Activated CD4-positive, CD25-positive, alpha-beta regulatory T cell treated with anti-CD3 and anti-CD28 coated beads, Interleukin-2, amount 50 U/mL, for 72 hours (primary cell): ENCODE measurements at places on chromosomes 2 and 18.

GRCh38 chr2:219447242-219448098 lies 12.8 kb downstream of the SPEG start:
- no peak for DNase-seq

DNA sequence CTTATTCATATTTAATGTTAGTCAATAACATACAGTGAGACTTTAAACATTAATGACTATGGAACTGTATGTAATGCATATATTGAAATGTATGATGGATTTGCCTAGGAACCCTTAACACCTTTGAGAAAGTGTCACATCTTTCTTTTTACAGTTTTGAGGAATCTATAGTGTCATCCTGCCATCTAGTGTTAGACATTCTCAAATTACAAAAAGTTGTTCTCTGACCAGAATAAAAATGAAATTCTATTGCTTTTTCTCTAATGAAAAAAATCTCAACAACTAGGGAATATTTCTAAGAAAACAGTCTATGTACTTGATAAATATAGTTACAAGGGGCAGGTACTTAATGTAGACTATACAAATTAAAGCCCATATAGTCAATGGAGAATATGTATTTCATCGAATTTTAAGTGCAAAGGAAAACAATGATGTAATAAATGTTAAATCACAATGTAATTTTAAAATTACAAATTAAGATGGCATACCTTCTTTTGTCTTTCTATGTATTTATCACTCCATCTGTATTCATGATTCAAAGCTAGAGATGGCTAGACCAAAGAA lies 5.1 kb upstream of the CALCRL start:
- no peak for DNase-seq

DNA sequence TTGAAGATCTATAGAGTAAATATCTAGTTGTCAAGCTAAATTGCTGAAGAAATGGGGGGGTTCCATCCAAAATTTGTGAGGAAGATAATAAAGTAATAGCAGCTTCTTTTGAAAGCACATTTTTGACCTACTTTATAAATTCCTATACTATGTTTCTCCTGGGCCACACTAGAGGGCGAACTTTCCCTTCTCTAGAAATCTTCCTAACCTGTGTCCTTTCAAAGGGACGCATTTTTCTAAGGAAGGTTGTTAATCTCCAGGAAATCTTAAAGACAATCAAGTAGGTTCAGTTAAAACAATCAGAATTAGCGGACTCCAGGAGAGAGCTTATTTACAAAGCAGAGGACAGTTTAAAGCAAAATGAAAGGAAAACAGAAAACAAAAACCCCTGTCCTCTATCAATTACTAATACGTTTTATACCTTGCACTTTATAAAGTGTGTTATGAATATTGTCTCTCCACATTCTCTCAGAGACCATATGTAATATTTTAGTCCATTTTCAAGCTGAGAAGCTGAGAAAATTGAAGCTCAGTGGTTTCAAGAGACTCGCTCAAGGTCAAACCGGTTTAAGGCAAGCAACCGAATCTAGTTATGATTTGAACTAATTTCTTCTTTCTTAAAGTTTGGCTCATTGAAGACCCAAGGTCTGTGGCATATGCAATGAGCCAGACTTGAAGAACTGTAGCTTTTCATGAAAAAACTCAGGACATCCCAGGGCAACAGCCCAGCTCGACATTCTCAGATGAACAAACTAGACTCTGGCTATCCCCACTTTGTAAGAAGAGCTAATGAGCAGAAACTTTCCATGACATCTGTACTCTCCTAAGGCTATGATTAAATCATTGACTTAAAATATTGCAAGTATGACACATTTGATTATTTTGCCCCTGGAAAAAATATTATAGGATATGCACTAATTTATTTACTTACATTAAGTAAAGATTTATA lies 273.6 kb downstream of the PAX3 start:
- DNase-seq, result no peak

DNA sequence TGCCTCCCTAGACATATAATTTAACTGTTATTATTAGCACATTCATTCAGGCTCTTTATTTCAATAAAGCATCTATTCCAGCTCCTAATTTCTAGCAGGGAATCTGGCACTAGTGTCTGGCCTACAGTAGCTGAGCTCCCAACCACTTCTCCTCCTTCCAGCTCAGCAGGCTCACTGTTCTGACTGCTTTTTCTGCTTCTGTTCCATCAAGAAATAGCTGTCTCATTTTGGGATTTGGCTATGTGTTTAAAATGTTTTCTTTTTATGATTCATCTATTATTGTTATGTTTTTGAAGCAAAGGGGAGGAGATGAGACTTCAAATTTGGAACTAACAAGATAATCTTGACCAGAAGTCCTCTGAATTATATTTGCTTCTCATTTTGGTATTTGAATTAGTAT lies 172.7 kb upstream of the SMAD7 start:
- no peak for DNase-seq

DNA sequence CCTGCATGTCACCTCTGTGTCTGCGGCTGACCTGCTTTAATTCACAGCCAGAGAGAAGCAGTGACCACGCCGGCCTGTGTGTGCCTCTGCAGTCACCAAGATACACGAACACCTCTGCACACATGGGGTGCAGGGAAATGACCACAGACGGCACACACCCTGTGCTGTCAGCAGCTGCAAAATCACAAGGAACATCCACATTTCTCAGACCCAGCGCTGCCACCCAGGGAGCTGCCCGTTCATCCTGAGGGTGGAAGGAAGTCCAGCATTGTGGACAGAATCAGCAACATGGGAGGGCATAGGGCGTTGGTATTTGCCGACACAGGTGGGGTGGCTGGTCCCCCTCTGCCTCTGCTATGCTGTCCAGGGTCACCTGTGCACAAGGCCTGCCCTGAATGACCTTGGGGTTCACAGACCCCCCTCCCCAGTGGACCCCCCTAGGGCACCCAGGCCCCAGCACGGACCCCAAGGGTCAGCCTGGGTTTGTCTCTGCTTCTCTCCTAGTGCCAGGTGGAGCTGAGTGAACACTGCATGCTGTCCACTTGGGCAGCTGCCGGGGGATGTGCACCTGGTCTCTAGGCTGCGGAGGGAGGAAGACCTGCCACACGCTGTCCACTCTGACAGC lies 107.4 kb downstream of the PXDN start:
- no peak for DNase-seq

- DNase-seq, result no peak
These were observed 495.0 kb downstream of the TMX3 start for GRCh38 chr18:68219872-68220271.

DNA sequence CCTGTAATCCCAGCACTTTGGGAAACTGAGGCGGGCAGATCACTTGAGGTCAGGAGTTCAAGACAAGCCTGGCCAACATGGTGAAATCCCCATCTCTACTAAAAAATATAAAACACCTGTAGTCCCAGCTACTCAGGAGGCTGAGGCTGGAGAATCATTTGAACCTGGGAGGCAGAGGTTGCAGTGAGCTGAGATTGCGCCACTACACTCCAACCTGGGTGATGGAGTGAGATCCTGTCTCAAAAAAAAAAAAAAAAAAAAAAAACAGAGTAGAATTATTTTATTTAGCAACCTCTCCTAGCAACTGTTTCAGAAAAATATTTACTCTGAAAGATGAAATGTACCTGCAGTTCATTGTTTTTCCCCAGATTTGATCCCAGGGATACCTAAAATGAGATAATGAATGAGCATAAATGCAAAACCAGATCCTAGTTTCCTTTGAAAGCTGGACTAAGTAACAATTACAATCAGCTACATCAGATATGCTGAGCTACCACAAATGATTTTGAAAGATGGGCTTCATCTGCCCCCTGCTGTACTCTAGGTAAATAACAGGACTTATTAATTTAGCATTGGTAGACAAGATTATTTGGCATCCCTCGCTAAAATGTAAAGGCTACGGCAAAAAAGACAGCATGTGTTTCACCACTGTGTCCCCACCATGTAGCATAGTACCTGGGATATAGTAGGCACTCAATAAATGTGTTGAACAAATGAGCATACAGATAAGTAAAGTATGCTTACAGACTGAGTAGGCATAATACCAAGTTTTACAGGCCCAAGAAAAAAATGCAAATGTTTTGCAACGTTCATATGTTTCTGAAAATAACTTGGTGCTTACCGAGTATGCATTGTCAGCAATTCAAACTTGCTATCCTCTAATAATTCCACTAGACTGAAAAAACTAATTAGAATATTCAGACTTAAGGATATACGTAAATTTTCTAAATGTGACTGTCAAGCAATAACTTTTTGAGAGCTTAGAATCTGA lies 102.5 kb downstream of the ATL2 start:
- DNase-seq, result no peak
